ENCODE measurements at places on chromosomes 5 and 9. TPM values are rescaled to one million over a fixed set of nuclear protein-coding genes. Genes with fewer than 3 reads are reported as not detected.

DNA sequence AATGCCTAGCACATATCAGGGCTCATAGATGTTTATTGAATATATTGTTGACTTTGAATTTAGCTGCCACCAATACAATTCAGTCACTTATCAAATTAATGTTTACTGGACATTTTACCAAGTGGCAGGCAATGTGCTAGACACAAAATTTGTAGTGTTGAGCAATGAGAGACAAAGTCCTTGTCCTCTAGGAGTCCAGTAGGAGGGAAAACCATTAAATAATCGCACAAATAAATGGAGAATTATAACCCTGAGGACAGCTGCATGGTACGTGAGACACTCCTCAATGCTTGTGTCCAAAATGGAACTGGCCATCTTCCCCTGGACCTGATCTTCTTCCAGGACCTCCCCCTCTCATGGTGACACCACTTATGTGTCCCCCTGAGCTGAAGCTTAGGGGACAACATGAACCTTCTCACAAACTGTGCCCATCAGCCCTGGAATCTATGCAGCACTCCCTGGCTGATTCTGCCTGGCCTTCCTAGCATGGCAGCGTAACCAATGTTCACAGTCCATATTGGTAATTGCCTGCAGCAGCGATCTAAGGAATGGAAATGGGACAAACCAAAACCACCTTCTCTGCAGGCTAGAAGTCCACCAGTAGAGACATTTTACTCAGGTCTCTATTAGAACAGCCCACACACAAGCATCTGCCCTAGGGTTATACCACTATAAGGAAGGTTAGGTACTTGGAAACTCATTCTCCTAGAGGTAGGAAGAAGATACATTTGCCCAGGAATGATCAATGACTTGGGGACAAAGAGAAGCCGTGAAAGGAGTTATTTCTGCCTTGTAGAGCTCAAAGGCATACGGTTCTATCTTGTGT lies 75.5 kb downstream of the FGF1 start:
- no peak for DNase-seq

DNA sequence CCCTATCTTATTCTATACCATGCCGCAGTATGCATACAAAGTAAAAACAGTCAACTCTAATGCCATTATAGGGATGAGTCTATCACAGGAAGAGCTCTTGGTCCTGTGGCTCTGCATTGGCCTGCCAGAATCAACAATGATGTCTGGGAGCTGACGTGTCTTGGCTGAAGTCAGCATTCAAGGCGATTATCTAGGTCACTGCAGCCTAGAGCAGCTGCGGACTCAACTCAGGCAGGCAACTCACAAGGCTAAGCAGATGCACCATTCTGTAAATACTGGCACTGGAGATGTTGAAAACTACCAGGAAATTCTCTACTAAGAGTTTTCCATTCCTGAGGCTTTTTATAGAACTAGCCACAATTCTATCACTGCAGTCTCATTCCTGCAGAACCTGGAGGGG lies 13.3 kb downstream of the SPATA9 start:
- peak; percentile 69 for DNase-seq

DNA sequence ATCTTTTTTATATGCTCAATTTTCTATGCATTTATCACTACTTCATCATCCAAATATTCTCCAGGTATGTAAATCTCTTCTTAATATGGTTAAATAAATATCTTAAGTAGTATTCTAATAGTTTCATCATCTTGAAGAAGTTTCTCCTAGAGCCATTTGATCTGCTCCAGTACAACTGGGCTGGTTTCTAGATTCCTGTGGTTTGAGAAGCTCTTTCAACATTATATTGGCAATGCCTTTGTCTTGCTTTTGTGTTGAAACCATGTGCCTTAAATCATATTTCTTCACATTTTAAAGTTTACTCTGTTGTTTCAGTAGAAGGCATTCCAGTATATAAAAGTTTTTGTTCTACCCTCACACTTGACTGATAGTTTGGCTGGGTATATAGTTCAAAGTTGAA lies 27.6 kb downstream of the MBLAC2 start:
- no peak for DNase-seq

- DNase-seq: no peak
These were observed 9.3 kb downstream of the BAAT start for GRCh38 chr9:101375546-101375945.

The STARD4 gene
- 5.6 TPM for total RNA-seq

The PLAC8L1 gene
- total RNA-seq: 0.49 TPM

Measured in left ventricle myocardium inferior (tissue), 1 donor.